ENCODE measurements at places on chromosomes 11 and 22.

- peaks cover 7% of the 10 kb centered on the region for H3K4me1 ChIP-seq
- no peaks in the 10 kb centered on the region for H3K27me3 ChIP-seq
- DNase-seq = peak; percentile 61
- H3K27ac ChIP-seq = peak overlapping the region; percentile 95
- no peaks in the 10 kb centered on the region for H3K36me3 ChIP-seq
These were observed 27.3 kb downstream of the SCGB1A1 start for GRCh38 chr11:62446091-62446490.

DNA sequence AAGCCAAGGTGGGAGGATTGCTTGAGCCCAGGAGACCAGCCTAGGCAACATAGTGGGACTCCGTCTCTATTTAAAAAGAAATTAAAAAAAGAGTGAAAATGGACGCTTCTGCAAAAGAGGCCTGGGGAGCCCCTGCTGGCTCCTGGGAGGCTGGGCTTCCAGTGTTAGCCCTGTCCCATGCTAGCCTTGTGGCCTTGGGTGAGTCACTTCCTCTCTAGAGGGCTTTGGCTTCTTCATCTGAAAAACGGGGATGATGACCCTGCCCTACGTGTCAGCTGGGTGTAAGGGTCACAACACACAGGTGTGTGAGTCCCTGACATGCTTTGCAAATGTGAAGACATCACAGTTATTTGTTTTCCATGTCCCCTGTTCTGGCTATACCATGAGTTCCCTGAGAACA is 32.8 kb downstream of the FAM227A start:
- H3K36me3 ChIP-seq = no peaks in the 10 kb centered on the region
- no peaks in the 10 kb centered on the region for H3K4me1 ChIP-seq

DNA sequence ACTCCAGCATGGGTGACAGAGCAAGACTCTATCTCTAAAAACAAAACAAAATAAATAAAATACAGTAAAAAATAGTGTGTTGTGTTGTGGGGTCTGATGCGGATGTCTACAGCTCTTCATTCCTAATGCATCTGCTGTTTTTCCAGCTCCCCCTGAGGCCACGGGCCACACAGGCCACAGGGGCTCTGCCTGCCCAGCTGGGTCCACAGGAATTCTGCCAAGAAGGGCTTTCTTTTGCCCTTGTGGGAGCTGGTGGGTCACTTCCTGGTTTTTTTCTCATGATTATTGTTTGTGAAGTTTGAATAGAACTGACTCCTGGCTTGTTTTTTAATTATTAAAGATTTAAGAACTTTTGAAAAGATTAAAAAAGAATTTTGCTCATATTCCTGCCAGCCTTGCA is 67.4 kb upstream of the CLDN5 start:
- no peak overlapping the region for H3K27ac ChIP-seq
- H3K4me1 ChIP-seq = no peaks in the 10 kb centered on the region
- H3K27me3 ChIP-seq = no peaks in the 10 kb centered on the region
- H3K4me3 ChIP-seq = no peak overlapping the region

GRCh38 chr11:64396079-64396591 is 37.2 kb downstream of the RPS6KA4 start:
- no peak for DNase-seq
- H3K4me3 ChIP-seq = no peak overlapping the region
- H3K36me3 ChIP-seq = no peaks in the 10 kb centered on the region
- H3K27ac ChIP-seq = no peak overlapping the region
- H3K27me3 ChIP-seq = no peaks in the 10 kb centered on the region
- no peaks in the 10 kb centered on the region for H3K4me1 ChIP-seq

- no peaks in the 10 kb centered on the region for H3K36me3 ChIP-seq
- H3K4me1 ChIP-seq = no peaks in the 10 kb centered on the region
- H3K27ac ChIP-seq = no peak overlapping the region
These were observed 27.3 kb upstream of the MUC5AC start for GRCh38 chr11:1130276-1131032.

GRCh38 chr11:16881074-16881709 is 133.0 kb downstream of the PLEKHA7 start:
- H3K4me1 ChIP-seq = no peaks in the 10 kb centered on the region
- no peak for DNase-seq
- no peak overlapping the region for H3K4me3 ChIP-seq
- no peaks in the 10 kb centered on the region for H3K27me3 ChIP-seq

DNA sequence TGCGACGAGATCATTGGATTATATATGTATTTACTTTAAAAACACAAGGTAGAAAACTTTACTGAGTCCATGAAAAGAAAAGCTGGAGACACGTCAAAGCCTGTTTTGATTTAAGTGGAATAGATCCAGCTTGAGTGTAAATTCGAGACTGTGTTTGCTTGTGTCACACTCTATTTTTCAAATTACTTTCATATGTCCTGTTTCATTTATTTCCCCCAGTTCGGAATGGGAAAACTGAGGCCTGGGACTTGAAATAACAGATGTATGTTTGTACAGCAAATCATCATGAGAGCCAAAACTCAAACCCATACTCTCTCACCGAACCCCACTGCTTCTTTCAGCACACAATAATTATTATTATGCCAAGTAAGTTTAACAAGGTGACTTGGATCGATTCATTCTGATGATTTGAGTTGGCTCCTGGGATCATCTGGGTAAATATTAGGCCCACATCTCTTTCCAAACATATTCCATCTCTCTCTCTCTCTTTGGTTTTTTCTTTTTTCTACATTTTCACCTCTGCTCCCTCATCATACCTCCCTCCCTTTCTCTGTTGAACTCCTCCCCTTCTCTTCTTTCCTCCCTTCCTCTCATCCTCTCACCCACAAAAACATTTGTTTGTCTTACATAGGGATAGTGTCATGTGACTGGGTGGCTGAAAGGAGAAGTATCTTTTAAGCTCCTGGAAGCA is 21.2 kb downstream of the FZD4 start:
- peak overlapping the region; percentile 65 for H3K27ac ChIP-seq
- no peak overlapping the region for H3K4me3 ChIP-seq
- no peaks in the 10 kb centered on the region for H3K27me3 ChIP-seq
- DNase-seq = no peak
- peaks cover 7% of the 10 kb centered on the region for H3K4me1 ChIP-seq

DNA sequence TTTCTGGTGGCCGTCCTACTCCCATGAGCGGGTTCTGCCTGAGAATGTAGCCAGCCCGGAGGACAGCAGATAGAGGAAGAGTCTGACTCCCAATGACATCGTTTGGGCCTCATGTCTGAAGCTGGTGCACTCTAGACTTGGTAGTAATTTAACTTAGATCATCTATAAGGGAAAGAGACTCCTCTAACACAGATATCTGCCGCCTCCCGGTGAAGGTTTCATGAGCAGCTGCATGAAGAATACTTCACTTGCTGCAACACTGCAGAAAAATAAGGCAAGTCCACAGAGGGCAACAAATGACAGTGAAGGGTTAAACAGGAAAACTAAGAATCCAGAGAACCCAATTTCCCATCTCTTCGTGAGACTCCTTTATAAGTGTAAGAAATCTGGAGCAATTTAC is 5.9 kb upstream of the ARL2 start:
- no peaks in the 10 kb centered on the region for H3K36me3 ChIP-seq
- H3K4me3 ChIP-seq = no peak overlapping the region
- no peaks in the 10 kb centered on the region for H3K27me3 ChIP-seq
- no peaks in the 10 kb centered on the region for H3K4me1 ChIP-seq

GRCh38 chr11:124612045-124612444 is 817 bp downstream of the PANX3 start:
- H3K27ac ChIP-seq = no peak overlapping the region
- H3K4me1 ChIP-seq = no peaks in the 10 kb centered on the region
- no peaks in the 10 kb centered on the region for H3K27me3 ChIP-seq
- H3K4me3 ChIP-seq = no peak overlapping the region

GRCh38 chr22:16970446-16970845 is 37.6 kb downstream of the GAB4 start:
- H3K36me3 ChIP-seq = no peaks in the 10 kb centered on the region
- no peaks in the 10 kb centered on the region for H3K4me1 ChIP-seq
- no peaks in the 10 kb centered on the region for H3K27me3 ChIP-seq
- no peak for DNase-seq
- H3K27ac ChIP-seq = no peak overlapping the region

GRCh38 chr22:47154621-47155081 is 392.2 kb downstream of the TBC1D22A start:
- H3K27me3 ChIP-seq = no peaks in the 10 kb centered on the region
- H3K27ac ChIP-seq = peak overlapping the region; percentile 49
- H3K36me3 ChIP-seq = no peaks in the 10 kb centered on the region
- DNase-seq = peak; percentile 72
- no peaks in the 10 kb centered on the region for H3K4me1 ChIP-seq

DNA sequence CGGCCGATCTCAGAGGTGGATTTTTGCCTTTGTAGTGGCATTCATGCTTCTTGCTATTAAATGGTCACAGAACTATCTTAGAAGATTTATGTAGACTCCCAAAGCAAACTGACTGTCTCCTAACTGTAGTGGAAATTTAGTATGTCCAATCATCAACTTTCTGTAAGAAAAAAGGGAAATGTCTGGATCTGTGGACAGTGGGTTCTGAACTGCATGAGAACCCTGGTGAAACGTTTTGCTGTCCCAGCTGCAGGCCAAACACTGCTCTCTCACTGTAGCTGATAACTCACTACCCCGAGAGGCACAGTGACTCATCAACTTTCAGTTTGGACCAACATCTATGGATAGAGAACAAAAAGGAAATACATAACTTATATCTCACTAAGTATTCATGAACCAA is 387.1 kb downstream of the SOX6 start:
- H3K27me3 ChIP-seq = no peaks in the 10 kb centered on the region
- peak; percentile 29 for DNase-seq
- no peak overlapping the region for H3K4me3 ChIP-seq
- H3K4me1 ChIP-seq = no peaks in the 10 kb centered on the region

- H3K4me1 ChIP-seq = no peaks in the 10 kb centered on the region
- no peak for DNase-seq
- H3K36me3 ChIP-seq = no peaks in the 10 kb centered on the region
- H3K27ac ChIP-seq = no peak overlapping the region
These were observed 46.2 kb upstream of the YWHAH start for GRCh38 chr22:31897842-31898805.

DNA sequence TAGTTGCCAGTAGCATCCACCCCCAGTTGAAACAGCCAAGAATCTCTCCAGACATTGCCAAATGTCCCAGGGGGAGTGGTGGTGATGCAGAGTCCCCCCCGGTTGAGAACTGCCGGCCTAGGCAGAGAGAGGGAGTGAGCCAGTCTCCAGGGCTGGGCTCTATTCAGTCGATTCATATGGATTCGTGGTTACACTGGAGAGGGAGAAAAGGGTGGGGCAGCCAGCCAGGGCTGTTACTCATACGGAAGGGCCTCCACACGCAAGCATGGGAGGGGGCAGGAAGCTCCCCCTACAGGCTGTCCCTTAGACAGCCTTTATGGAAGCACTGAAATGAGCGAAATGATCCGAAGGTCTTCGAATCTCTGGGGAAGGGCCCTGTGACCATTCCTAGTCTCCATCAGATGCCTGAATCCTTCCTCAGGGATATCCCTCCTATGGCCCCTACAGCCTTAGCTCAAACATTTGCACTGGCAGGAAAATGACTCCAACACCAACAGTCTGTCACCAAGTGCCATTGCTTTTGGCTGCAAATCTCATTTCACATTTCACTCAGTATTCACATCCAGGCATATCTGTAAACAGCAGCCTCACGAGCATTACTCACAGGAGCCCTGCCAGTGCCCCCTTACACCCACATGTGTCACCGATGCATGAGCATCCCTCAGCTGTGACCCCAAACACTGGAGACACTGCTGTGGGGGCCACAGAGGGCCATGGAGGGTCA is 18.4 kb upstream of the TLCD5 start:
- H3K4me3 ChIP-seq = no peak overlapping the region
- DNase-seq = no peak
- no peak overlapping the region for H3K27ac ChIP-seq
- no peaks in the 10 kb centered on the region for H3K4me1 ChIP-seq
- H3K36me3 ChIP-seq = no peaks in the 10 kb centered on the region

DNA sequence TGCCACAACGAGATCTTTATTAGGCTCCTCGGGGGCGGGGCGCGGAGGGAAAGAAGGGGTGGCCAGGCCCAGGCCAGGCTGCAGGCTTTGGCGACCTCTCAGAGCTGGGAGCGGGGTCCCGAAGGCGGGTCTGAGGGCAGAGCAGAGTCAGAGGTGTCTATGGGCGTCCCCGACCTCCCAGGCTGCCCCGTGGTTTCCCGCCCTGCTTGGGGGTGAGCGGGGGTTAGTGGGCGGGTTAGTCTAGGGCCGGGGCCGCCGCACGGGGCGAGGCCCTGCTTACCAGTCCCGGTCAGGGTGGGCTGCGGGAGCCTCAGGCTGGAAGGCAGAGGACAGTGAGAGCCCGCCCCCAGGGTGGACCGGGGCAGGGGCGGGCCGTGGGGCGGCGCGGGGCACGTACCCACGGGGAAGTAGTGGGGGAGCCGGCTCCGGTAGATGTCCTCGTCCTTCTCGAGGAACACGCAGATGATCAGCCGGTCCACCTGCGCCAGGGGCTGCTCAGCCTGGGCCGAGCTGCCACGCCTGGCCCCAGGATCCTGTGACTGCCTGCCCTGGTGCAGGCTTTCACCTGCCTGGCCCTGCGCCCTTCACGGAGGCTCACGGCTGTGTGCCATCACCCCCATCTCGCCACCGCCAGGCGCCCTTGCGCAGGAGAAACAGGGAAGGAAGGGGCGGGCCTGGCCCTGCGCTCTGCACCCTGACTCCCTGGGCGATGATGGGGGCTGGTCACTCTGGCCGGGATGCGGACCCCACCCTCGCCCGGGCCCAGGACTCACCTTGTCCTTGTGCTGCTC is 12.5 kb downstream of the OTUB1 start:
- no peaks in the 10 kb centered on the region for H3K27me3 ChIP-seq
- DNase-seq = peak; percentile 28
- no peaks in the 10 kb centered on the region for H3K4me1 ChIP-seq
- no peaks in the 10 kb centered on the region for H3K36me3 ChIP-seq
- no peak overlapping the region for H3K27ac ChIP-seq
